Endothelial cell of umbilical vein (primary cell): ENCODE measurements at places on chromosomes 11 and 22. TPM values are rescaled to one million over a fixed set of nuclear protein-coding genes. Genes with fewer than 3 reads are reported as not detected.

Gene SYT12
- total RNA-seq: not detected in 2 replicates

Gene TRIM66
- total RNA-seq: 8.6 and 11.7 TPM in 2 replicates

Gene CDCA5
- 34.1 and 35.7 TPM in 2 replicates for total RNA-seq

Gene TCF20
- 36.7 and 38.3 TPM in 2 replicates for total RNA-seq

Gene TMA7B
- total RNA-seq: not detected in 2 replicates

Gene P4HA3
- 15.0 and 26.9 TPM in 2 replicates for total RNA-seq

Gene C11orf52
- 0.31 and 0.99 TPM in 2 replicates for total RNA-seq

Gene LINC01488
- total RNA-seq: not detected in 2 replicates

Gene DUSP8
- total RNA-seq: 5.9 and 8.7 TPM in 2 replicates

Gene ASCC2
- total RNA-seq: 60.4 and 60.7 TPM in 2 replicates

Gene SPDYC
- not detected in 2 replicates for total RNA-seq

Gene DDT
- 89.5 and 106 TPM in 2 replicates for total RNA-seq

Gene IFITM2
- total RNA-seq: 219 and 263 TPM in 2 replicates

Gene MGAT3
- total RNA-seq: not detected in 2 replicates

Gene CHST1
- 40.5 and 71.2 TPM in 2 replicates for total RNA-seq

Gene TCN1
- not detected in 2 replicates for total RNA-seq

Gene MOV10L1
- total RNA-seq: 35.4 and 37.6 TPM in 2 replicates

Gene LGALS12
- not detected in 2 replicates for total RNA-seq

Gene LIPT2
- 1.7 and 3.2 TPM in 2 replicates for total RNA-seq

Gene SPA17
- 4.7 and 6.1 TPM in 2 replicates for total RNA-seq

Gene MYRF
- total RNA-seq: 0.82 and 1.8 TPM in 2 replicates

Gene DSCAML1
- not detected in 2 replicates for total RNA-seq

Gene MRGPRF
- total RNA-seq: not detected in 2 replicates
